Hepatocyte (in vitro differentiated cells): ENCODE measurements at places on chromosomes 5 and 9. TPM values are rescaled to one million over a fixed set of nuclear protein-coding genes. Genes with fewer than 3 reads are reported as not detected.

GRCh38 chr9:16076511-16076910, 523.7 kb downstream of the CCDC171 start:
- H3K4me3 ChIP-seq, result no peak overlapping the region
- no peak overlapping the region for H3K27ac ChIP-seq
- DNase-seq, result no peak
- no peaks in the 10 kb centered on the region for H3K4me1 ChIP-seq
- no peaks in the 10 kb centered on the region for H3K36me3 ChIP-seq
- H3K27me3 ChIP-seq, result no peaks in the 10 kb centered on the region

DNA sequence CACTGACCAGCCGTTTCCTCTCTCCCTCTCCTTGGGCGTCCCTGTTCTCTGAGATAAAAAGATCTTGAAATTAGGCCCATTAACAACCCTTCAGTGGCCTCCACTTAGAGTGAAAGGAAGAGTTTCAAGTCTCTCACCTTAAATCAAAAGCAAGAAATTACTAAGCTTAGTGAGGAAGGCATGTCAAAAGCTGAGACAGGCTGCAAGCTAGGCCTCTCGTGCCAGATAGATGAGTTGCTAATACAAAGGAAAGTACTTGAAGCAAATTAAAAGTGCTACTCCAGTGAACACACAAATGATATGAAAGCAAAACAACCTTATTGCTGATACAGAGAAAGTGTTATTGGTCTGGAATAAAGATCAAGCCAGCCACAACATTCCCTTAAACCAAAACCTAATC, 331.3 kb upstream of the SEMA6A start:
- H3K4me3 ChIP-seq, result no peak overlapping the region
- H3K4me1 ChIP-seq, result no peaks in the 10 kb centered on the region
- no peaks in the 10 kb centered on the region for H3K36me3 ChIP-seq
- no peak overlapping the region for H3K27ac ChIP-seq
- H3K27me3 ChIP-seq, result no peaks in the 10 kb centered on the region

- no peak overlapping the region for H3K27ac ChIP-seq
- H3K4me1 ChIP-seq, result peaks cover 7% of the 10 kb centered on the region
- no peaks in the 10 kb centered on the region for H3K27me3 ChIP-seq
- no peak overlapping the region for H3K4me3 ChIP-seq
- H3K36me3 ChIP-seq, result peaks cover 7% of the 10 kb centered on the region
Observed at GRCh38 chr5:83538786-83539462, 67.4 kb downstream of the VCAN start.

GRCh38 chr9:78242041-78242440, 6.2 kb downstream of the CEP78 start:
- no peak for DNase-seq
- H3K27ac ChIP-seq, result no peak overlapping the region
- H3K4me3 ChIP-seq, result no peak overlapping the region

DNA sequence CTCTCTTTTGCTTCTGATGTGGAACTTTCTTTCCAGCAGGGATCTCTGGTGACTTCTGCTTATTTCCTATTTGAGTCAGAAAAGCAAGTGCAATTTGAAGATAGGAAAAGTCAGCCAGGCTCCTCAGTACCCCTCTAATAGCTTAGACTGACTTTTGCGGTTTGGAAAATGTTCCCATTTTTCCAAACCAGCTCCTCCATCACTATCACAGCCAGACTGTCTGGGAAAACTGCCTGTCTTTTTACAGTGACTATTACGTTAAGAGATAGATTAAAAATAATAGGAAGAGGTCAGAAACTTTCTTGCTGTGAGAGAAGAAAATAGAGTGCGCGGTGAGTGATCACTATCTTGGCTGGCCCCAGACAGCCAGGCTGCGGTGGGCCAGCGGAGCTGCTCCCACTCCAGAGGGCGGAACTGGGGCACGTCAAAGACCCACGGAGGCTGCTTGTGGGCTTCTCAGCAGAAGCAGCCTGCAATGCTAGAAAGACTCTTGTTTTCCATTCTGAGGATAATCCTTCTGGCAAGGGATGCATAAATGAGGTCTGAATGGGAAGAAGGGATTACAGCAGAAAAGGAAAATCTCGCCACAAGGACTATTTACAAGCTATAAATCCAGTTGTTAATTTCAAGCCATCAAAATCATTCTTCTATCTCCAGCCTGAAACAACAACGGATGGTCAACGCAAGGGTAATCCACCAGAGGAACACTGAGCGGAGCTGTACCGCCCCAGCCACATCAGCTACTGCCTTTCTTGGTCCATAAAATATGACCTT, 151.0 kb upstream of the MSX2 start:
- no peak overlapping the region for H3K4me3 ChIP-seq
- H3K27ac ChIP-seq, result peak overlapping the region; percentile 2
- no peaks in the 10 kb centered on the region for H3K27me3 ChIP-seq

DNA sequence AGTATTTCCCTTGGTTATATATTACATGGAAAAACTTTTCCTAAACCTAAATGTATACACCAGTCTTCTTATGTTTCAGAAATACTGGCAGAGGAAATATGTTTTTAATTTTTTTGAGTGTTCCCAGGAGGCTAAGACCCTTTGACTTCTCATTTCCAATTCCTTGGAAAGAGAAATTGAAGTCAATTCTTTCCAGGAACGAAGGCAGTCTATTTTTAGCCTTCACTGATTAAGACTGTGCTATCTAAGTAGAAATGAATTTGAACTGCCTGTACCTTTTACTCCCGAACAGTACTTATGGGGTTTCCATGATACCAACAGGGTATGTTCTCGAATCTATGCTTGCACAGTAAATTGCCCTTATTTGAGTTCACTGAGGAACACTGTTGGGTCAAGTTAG, 340.3 kb upstream of the CD180 start:
- no peak overlapping the region for H3K4me3 ChIP-seq
- no peaks in the 10 kb centered on the region for H3K36me3 ChIP-seq
- H3K27ac ChIP-seq, result no peak overlapping the region
- no peak for DNase-seq
- H3K4me1 ChIP-seq, result peaks cover 27% of the 10 kb centered on the region

- no peak overlapping the region for H3K4me3 ChIP-seq
- H3K4me1 ChIP-seq, result no peaks in the 10 kb centered on the region
- no peaks in the 10 kb centered on the region for H3K36me3 ChIP-seq
Observed at GRCh38 chr5:154464438-154464837, 13.6 kb downstream of the HAND1 start.

- no peak for DNase-seq
- peaks cover 47% of the 10 kb centered on the region for H3K27me3 ChIP-seq
- H3K27ac ChIP-seq, result no peak overlapping the region
- no peak overlapping the region for H3K4me3 ChIP-seq
- H3K36me3 ChIP-seq, result no peaks in the 10 kb centered on the region
Observed at GRCh38 chr9:133614056-133614455, 4.9 kb upstream of the FAM163B start.

GRCh38 chr9:13279284-13280141, at the start of gene MPDZ:
MPDZ (minus strand) TSS chr9:13279692; CDS start chr9:13250315, 29,377 bp downstream.
- peak; percentile 89 for DNase-seq
- peak within 1 kb of the TSS; percentile 74 for H3K4me3 ChIP-seq
- H3K27ac ChIP-seq, result peak within 1 kb of the TSS; percentile 95
- peaks cover 24% of the 10 kb centered on the region for H3K4me1 ChIP-seq
- H3K27me3 ChIP-seq, result no peaks in the 10 kb centered on the region

GRCh38 chr5:53211799-53212198, 102.2 kb upstream of the MOCS2 start:
- no peak overlapping the region for H3K27ac ChIP-seq
- no peaks in the 10 kb centered on the region for H3K36me3 ChIP-seq
- H3K27me3 ChIP-seq, result no peaks in the 10 kb centered on the region
- H3K4me3 ChIP-seq, result no peak overlapping the region
- no peak for DNase-seq

GRCh38 chr5:43729846-43730478, 127.0 kb downstream of the NNT start:
- no peaks in the 10 kb centered on the region for H3K27me3 ChIP-seq
- H3K36me3 ChIP-seq, result no peaks in the 10 kb centered on the region
- peak; percentile 21 for DNase-seq
- H3K27ac ChIP-seq, result no peak overlapping the region

DNA sequence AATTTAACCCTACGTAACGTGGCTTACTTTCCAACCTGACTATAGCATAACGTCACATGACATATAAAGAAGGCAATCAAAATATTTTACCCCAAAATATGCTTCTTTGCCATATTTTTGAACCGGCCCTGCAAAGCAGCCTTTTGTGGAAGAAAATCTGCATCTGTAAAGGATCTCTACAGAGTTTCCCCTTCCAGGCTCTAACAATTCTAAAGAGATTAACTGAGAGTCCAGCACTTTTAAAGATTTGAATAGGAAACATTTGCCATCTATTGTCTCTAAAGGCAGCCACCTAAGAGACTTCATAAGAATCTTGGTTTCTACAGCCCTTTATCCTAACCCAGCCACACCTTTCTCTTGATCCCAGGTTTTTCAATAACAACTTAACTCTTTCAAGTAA, 22.7 kb downstream of the AP3B1 start:
- no peaks in the 10 kb centered on the region for H3K36me3 ChIP-seq
- H3K4me3 ChIP-seq, result no peak overlapping the region
- H3K27me3 ChIP-seq, result no peaks in the 10 kb centered on the region
- no peaks in the 10 kb centered on the region for H3K4me1 ChIP-seq

DNA sequence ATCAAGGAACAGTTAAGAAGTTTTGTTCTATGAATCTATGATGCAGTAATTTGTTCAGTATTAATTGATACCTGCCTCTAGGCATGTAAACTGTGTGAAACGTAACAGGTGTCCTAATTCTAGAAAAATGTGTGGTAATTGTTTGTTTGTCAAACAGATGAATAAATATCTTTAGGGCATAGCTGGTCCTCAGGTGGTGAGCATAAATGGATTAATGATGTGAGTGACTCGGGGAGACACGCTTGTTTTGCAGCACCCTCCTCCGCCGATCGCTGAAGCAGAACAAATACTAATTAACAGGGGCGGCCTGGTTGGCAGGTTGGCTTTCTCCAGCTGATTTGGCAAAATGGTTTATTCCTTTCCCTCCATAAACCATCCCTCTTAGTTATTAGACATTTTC, 88.8 kb downstream of the TLE4 start:
- peaks cover 18% of the 10 kb centered on the region for H3K4me1 ChIP-seq
- H3K27ac ChIP-seq, result no peak overlapping the region
- no peak overlapping the region for H3K4me3 ChIP-seq
- H3K27me3 ChIP-seq, result no peaks in the 10 kb centered on the region
- no peaks in the 10 kb centered on the region for H3K36me3 ChIP-seq
- DNase-seq, result no peak

DNA sequence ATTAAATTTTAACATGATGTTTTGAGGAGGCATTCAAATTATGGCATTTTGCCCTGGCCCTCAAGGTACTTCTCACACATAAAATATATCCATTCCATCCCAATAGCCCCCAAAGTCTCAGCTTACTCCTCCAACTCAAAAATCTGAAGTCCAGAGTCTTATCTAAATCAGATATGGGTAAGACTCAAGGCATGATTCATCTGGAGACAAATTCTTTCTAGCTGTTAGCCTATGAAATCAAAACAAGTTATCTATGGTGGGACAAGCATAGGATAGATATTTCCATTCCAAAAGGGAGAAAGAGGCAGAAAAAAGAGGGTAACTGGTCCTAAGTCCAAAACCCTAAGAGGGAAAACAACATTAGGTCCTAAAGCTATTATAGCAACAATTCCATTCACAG, 408.4 kb downstream of the ZNF608 start:
- no peak for DNase-seq
- peaks cover 16% of the 10 kb centered on the region for H3K4me1 ChIP-seq
- H3K27ac ChIP-seq, result no peak overlapping the region
- no peaks in the 10 kb centered on the region for H3K27me3 ChIP-seq
- no peaks in the 10 kb centered on the region for H3K36me3 ChIP-seq

DNA sequence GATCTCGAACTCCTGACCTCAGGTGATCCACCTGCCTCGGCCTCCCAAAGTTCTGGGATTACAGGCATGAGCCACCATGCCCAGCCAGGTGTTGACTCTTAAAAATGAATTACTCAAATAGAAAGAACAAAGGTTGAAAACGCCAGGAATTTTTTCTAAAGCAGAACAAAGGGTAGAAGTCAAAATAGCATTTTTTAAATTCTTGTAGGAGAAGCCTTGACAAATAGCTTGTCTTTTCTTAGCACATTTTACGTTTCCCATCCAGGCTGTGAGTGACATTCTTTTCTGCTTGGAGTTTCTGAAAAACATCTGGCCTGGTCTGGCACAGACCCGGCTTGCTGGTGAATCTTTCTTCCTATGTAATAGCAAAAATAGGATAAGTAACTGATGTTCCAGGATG, 169.4 kb upstream of the ZNF462 start:
- peaks cover 9% of the 10 kb centered on the region for H3K4me1 ChIP-seq
- no peak overlapping the region for H3K27ac ChIP-seq
- no peak for DNase-seq
- H3K27me3 ChIP-seq, result no peaks in the 10 kb centered on the region
- no peaks in the 10 kb centered on the region for H3K36me3 ChIP-seq
- no peak overlapping the region for H3K4me3 ChIP-seq

GRCh38 chr9:76608575-76609273, 149.7 kb downstream of the GCNT1 start:
- H3K4me1 ChIP-seq, result peaks cover 28% of the 10 kb centered on the region
- H3K36me3 ChIP-seq, result no peaks in the 10 kb centered on the region
- H3K27ac ChIP-seq, result peak overlapping the region; percentile 27
- no peak overlapping the region for H3K4me3 ChIP-seq

DNA sequence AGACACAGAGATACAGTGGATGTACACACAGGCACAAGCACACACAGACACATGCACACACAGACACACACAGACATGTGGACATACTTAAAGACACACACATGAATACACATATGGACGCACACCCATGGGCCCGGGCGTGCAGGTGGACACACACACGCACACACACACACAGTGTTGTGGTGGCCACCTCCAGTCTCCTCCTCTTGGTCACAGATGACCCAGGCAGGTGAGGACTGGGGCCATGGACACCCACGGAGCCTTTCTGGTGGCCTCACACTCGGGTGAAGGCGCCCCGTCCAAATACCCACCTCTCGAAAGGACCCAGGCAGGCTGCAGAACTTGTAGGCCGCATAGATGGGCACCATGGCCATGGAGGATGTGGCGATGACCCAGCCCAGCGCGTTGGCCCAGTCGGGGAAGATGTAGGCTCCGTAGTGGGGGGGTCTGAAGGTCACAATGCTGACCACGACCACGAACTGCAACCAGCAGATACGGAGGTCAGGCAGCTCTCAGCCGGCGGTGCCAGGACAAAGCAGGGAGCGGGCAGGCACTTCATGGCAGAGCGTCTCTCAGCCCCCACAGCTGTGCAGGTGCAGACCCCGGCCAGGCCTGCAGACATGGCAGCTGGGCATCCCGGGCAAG, 42.5 kb downstream of the SLC6A3 start:
- no peak for DNase-seq
- H3K27ac ChIP-seq, result no peak overlapping the region
- H3K4me1 ChIP-seq, result no peaks in the 10 kb centered on the region
- no peak overlapping the region for H3K4me3 ChIP-seq
- H3K36me3 ChIP-seq, result no peaks in the 10 kb centered on the region

- H3K4me1 ChIP-seq, result peaks cover 6% of the 10 kb centered on the region
- H3K4me3 ChIP-seq, result no peak overlapping the region
- no peaks in the 10 kb centered on the region for H3K36me3 ChIP-seq
- peak; percentile 27 for DNase-seq
- H3K27ac ChIP-seq, result peak overlapping the region; percentile 19
Observed at GRCh38 chr9:70130266-70130665, 86.6 kb downstream of the MAMDC2 start.

- H3K36me3 ChIP-seq, result no peaks in the 10 kb centered on the region
- H3K4me3 ChIP-seq, result no peak overlapping the region
- no peak for DNase-seq
- H3K4me1 ChIP-seq, result no peaks in the 10 kb centered on the region
- H3K27ac ChIP-seq, result no peak overlapping the region
Observed at GRCh38 chr9:110451726-110452125, 114.1 kb upstream of the TXNDC8 start.

Gene HAVCR1
- total RNA-seq, result 9.4 and 9.5 TPM in 2 replicates

Gene FYB1
- total RNA-seq, result 2.4 and 2.6 TPM in 2 replicates

Gene PCAT7
- total RNA-seq, result 12.8 and 15.5 TPM in 2 replicates

Gene ZNF883
- total RNA-seq, result 2.8 and 5.7 TPM in 2 replicates

Gene DIRAS2
- 1.1 and 1.6 TPM in 2 replicates for total RNA-seq

Gene HACD4
- total RNA-seq, result 1.2 and 1.3 TPM in 2 replicates

Gene OCLN
- 119 and 140 TPM in 2 replicates for total RNA-seq

Gene FGF18
- 1.00 and 2.2 TPM in 2 replicates for total RNA-seq

Gene PFN3
- total RNA-seq, result not detected in 2 replicates

Gene SPATA6L
- 1.0 and 2.5 TPM in 2 replicates for total RNA-seq

Gene BARHL1
- not detected in 2 replicates for total RNA-seq
